ENCODE measurements at places on chromosomes 13 and 19.

DNA sequence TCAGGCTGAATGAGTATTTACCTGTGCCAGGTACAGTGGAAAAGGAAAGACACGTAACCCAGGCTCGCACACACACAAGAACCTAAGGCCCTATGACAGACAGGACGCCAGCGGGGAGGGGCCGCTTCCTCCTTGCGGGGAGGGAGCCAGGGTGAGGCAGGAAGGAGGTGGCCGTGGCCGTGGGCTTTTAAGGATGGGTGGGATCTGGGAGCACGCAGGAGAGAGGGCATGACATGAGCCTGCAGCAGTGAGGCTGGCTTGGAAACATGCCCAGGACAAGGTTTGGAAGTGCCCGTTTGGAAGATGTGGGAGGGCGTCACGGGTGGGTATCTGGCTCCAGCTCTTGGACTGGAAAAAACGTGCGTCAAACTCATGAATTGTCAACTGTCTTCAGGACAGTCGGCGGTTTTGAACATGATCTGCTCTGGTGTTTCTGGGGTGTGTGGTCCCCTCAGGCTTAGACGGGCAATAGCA, 20.1 kb downstream of the SH3GL1 start:
- peak; percentile 33 for DNase-seq

GRCh38 chr13:94382517-94382916, 97.0 kb downstream of the DCT start:
- no peak for DNase-seq

GRCh38 chr19:6718741-6719539, 1.5 kb downstream of the C3 start:
- peak; percentile 29 for DNase-seq

GRCh38 chr13:20288561-20288960, 56.4 kb upstream of the GJB6 start:
- DNase-seq, result no peak

DNA sequence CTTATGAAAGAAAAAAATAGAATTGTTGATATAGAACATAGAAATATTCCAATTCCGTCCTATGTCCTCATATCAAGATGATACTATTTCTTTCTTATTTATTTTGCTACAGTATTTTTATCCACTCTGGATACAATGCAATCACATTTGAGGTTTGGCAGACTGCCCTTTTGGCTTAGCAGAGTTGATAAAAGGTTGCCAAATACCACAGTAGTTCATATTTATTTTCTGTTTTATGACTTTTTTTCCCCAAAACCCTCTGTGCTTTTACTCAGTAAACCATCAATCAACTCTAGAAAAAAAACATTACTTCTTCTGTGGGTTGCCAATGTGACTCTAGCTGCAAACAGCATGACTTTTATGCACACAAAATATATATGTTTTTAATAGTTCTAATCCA, 424.5 kb downstream of the PCDH9 start:
- DNase-seq, result no peak

GRCh38 chr19:19061506-19061905, 2.3 kb upstream of the SLC25A42 start:
- no peak for DNase-seq

DNA sequence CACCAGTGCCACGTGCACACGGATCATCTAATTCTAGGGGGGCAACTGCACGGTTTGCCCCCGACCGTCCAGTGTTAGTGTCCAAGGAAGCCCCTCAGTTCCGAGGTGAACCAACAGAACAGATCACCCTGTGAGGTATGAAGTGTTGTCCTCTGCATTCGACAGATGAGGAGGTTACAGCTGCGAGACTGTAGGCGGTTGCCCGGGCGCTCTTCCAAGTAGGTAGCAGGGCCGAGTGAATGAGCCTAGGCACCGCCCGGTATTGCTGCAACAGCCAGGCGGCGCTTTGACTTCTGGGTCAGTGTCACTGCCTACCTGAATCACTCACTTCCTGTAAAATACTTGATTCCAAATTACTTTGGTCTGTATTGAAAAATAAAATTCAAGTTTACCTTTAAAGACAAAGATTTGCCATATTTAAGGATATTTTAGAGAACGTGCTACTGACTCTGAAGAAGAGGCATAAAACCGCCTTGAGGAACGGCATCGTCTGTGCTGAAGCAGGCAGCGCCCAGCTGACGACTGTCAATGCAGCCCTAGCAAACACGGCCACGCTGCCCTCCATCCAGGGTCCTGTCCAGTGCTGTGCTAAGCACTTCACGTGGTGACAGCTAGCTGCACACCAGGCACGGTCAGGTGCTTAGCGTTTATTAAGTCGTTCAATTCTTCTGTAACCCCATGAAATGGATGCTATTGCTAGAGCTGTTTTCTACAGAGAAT, 19.3 kb upstream of the RASA3 start:
- DNase-seq, result peak; percentile 53

GRCh38 chr19:40592170-40592569, 9.0 kb upstream of the LTBP4 start:
- DNase-seq, result no peak

GRCh38 chr19:52189735-52190486, at the start of gene PPP2R1A:
TSS of gene PPP2R1A (plus strand) at chr19:52190052. CDS start at chr19:52190097, 45 bp downstream.
- peak; percentile 98 for DNase-seq

GRCh38 chr13:113876346-113877148, 12.7 kb upstream of the GAS6 start:
- DNase-seq, result no peak

DNA sequence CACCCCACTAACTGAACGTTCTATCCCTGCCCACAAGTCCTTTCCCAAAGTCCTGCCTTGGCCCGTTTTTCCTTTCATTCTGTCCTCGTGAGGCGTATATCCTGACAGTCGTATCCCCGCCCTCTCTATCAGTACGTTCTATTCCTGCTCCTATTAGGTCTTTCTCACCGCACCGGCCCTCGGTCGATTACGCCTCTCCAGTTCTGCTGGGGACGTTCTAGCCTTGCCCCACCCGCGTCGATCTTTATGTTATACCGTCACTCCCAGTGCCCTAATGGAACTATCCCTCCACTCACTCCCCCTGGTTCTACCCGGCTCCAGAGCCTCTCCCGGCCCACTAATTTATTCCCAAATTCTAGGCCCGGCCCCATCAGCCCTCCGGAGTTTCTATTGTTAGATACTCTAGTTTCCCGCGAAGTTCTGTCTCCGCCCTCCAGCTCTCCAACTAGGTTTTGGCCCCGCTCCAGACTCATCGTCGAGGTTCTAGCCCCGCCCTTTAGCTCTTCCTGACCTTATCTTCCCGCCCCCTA, 2.0 kb downstream of the PLAUR start:
- no peak for DNase-seq

DNA sequence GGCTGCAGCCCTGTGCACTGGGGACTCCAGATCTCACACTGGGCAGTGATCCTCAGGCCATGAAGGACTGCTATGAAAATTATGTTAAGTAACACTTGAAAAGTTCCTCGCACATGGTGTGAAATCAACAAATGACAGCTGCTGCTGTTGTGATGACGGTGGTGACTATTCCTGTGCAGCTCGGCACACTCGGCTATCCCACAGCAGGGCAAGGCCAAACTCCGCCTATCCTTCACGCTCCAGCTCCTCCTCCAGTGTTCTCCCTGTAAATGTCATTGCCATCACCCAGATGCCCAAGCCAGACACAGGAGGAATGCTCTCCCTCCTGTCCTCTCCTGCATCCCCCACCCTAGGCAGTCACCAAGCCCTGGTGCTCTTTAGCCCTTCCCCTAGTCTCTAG, 31.3 kb downstream of the GRIK5 start:
- no peak for DNase-seq

- no peak for DNase-seq
These were observed 927.3 kb downstream of the DIAPH3 start for GRCh38 chr13:59236309-59236919.

DNA sequence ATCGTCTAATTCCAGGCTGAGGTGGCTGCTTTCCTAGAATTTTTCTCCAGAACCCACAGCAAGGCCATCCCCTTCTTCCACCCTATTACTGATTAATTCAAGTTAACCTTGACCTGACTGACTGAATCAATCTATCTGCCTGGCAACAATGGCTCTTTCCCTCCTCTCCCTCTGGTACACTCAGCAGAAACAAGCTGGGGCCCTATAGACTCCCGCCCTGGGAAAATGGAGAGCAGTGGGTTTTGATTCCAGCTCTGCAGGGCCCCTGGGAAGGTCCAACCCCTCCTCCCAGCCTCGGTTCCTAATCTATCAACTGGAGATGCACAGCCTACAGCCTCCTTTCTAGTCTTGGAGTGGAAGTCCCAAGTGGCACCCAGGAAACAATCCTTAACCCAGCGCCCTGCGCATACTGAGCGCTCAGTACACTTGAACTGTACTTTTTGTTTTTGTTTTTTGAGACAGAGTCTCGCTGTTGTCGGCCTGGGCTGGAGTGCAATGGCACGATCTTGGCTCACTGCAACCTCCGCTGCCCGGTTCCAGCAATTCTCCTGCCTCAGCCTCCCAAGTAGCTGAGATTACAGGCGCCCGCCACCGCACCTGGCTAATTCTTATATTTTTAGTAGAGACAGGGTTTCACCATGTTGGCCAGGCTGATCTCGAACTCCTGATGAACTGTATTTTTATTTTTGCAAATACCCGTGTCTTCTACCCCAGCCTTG, 5.2 kb upstream of the C3 start:
- DNase-seq, result no peak

DNA sequence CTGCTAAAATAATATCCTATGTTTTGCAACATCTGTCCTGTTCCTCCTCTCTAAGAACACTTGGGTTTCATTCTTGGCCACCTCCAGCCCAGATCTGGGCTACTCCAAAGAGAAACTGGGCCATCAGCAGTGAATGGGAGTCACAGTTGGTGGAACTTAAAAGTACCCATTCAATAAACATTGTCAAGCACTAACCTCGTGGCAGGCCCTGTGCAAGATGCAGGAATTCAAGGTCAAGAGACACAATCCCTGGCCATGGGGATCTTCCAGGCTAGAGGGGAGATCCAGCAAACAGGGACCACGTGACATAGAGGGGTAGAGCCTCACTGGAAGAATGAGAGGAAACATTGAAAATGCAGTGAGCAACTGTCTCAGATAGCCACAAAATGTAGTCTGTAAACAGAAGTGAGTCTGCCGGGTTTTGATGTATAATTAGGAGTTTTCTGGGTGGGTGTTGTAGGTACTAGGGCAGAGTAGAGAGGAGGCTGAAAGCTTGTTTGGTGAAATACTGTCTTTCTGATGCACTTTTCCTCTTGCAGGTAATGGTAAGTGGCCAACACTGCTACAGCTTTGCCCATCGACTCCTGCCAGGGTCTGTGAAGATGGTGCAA, 14.8 kb upstream of the EID2 start:
- DNase-seq, result no peak

All from naive thymus-derived CD8-positive, alpha-beta T cell (primary cell).